ENCODE measurements at places on chromosomes 2 and 18.

- peak; percentile 28 for DNase-seq
Measured at GRCh38 chr18:25832001-25832604, 258.3 kb downstream of the SS18 start.

- DNase-seq: no peak
Measured at GRCh38 chr2:222656526-222657446, 894 bp upstream of the FARSB start.

GRCh38 chr2:26477126-26477910, 606 bp downstream of the OTOF start:
- DNase-seq: peak; percentile 45

- no peak for DNase-seq
Measured at GRCh38 chr2:105571445-105571987, 172.7 kb upstream of the FHL2 start.

GRCh38 chr2:157830696-157831570, 45.2 kb downstream of the ACVR1 start:
- DNase-seq: peak; percentile 20

DNA sequence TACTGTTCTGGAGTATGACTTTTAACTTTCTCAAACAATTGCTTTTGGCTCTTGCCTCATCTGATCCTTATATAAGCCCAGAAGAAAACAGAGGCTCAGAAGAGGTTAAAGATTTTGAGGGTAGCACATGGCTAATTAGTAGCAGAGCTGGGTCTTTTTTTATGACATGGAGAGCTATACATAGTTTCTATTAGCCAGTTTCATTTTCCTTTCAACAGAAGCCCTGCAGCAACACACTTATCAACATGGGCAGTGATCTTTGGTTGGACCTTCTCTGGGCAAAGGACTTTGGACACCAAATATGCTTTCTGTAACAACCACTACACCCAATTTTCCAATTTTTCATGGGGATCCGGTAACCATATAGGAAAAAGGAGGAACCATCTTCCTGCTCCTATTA, 64.9 kb downstream of the NCKAP5 start:
- no peak for DNase-seq

DNA sequence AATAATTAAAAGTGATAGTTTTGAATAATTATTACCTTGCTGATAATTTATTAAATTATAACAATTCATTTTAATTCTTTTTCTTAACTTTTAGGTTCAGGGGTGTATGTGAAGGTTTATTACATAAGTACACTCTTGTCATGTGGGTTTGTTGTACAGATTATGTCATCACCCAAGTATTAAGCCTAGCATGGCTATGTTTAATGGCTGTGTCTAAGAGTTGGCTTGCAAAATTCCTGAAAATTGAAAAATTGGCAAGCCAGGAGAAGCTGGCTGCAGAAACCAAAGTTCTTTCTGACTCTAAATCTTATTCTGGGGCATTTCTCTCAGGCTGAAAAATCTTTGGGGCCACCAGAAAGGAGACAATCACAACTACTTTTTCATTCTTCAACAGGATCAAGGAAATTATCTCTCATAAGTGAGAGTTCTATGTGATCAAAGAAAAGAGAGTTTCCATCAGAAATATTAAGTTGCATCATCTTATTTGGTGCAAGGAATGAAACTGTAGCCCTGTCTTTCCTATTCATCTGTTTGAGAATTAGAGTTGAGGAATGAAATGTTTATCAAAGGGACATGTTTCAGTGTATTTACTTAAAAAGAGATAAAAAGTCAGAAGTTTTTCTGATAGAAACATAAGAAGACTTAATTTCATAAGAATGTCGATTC, 412.1 kb upstream of the CDH2 start:
- DNase-seq: no peak

GRCh38 chr2:165594935-165595255, 125.4 kb downstream of the CSRNP3 start:
- no peak for DNase-seq

GRCh38 chr2:10433947-10434885, 13.9 kb downstream of the ODC1 start:
- DNase-seq: no peak
